ENCODE measurements at places on chromosomes 16 and 17.

DNA sequence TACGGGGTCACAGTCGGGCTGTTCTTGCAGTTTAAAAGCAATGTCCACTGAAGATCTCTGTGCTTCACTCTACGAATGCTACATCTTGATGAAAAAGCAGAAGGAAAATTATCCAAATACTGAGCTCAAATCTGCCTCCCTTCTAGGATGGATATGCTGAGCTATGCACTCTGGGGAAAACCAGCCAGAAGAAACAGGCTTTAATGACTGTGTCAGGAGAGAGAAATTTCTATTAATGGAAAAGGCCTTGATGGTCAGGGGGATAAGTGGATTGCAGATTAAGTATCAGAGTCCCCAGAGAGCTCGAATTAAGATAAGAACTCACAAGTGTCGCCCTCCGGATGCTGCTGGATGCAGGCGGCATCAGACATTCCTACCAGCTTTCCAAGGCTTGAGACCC is 39.6 kb upstream of the RCVRN start:
- DNase-seq, result no peak

GRCh38 chr16:86712158-86713009 is 134.0 kb downstream of the FOXL1 start:
- DNase-seq, result no peak

DNA sequence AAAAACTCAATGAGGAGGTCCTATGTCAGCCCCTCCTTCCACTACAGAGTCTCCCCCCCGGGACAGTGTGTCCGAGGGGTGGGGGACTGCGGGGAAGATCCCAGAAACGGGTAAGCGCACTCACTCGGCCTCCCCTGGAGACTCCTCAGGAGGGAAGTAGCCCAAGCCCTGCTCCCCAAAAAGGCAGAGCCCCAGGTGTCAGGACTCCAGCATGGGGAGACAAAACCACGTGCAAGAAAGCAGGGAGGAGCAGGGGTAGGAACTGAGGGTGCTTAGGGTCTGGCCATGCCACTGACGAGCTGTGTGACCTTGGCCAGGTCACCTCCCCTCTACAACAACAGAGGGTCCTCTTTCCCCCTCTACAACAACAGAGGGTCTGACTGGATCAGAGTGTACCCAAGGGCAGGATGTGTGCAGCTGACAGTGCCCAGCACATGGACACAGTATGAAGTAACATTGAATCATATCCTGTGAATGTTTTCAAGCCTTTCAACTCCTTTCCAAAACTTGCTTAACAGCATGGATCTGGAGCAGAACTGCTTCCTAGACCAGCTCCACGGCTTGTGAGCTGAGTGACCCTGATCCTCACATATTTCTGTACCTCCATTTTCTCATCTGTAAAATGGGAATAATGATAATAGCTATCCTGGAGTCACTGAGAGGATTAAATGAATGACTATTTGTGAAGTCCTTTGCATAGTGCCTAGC is 2.1 kb upstream of the NAGS start:
- DNase-seq, result no peak

GRCh38 chr17:39187152-39187830 is 10.2 kb downstream of the CACNB1 start:
- no peak for DNase-seq

- DNase-seq, result no peak
Observed at GRCh38 chr17:55793272-55793671, 42.4 kb downstream of the PCTP start.

DNA sequence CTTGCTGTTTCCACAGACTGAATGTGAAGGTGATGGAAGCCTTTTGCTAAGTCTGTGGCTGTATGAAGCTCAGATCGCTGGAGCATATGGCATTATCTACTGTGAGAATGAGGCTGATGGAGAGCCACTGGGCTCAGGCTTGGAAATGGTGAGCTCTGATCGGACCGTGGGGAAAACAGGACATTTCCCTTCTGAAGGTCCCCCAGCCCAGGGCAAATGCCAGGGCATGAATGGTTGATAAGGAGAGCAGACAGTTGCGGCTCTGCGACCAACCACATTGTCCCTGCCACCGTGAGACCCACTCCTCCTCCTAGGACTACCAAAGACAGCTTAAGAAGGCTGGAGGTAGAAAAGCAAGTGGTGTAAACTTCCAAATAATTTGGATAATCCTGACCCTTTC is 4.7 kb upstream of the CUEDC1 start:
- DNase-seq, result no peak

- DNase-seq, result no peak
Observed at GRCh38 chr16:66741169-66741900, 10.1 kb downstream of the DYNC1LI2 start.

GRCh38 chr17:5555254-5555653 is 29.1 kb downstream of the NLRP1 start:
- DNase-seq, result no peak

GRCh38 chr16:81321039-81321438 is 6.3 kb downstream of the GAN start:
- no peak for DNase-seq

DNA sequence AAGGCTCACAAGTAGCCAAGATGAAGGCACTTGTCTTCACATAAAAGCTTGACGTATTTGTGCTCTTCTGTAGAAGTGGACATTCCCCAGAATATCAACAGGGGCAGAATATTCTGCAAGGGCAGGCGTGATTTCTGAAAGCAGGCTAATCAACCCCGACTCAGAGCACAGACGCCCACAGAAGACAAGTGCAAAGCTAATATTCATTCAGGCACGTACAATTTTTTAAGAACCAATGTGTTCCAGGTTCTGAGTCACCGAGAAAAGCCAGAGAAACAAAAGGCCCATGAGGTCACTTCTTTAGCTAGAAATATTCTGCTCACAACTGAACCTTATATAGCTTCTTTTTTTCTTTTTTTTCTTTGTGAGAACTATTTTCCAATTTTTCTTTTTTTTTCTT is 121.6 kb downstream of the DNAH9 start:
- no peak for DNase-seq

DNA sequence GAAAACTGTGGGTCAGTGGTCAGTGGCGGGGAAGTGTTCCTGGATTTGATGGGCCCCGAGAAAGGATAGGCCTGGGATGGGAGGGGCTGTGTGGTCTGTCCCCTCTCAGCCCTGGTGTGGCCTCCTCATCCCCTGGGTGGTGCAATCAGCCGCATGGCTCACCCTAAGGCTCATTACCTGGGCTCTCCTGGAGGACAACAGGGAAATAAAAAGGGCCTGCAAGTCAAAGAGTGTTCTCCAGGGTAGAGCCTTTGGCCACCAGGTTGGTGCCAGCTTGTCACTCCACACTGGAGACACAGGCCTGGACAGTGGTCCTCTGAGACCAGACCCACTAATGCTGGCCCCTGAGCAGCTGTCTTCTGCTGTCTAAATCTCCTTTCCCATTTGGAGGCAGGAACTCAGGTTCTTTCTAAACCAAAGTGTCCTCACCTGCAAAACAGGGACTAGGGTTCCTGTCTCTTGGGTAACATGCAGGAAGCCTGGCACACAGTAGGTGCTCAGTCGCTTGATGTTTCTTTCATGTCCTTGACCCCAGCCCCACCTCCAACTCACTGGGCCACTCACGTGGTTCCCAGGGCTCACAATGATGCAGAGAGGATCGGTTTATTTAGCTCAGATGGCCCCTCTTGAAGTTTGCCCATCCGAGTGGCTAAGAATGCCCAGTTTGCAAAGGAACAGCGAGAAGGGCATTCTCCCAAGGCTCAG is 2.4 kb downstream of the NDRG4 start:
- DNase-seq, result no peak

- DNase-seq, result no peak
Observed at GRCh38 chr16:69064124-69064763, 41.2 kb upstream of the HAS3 start.

GRCh38 chr17:45662432-45662831 is 121.7 kb upstream of the CRHR1 start:
- no peak for DNase-seq

DNA sequence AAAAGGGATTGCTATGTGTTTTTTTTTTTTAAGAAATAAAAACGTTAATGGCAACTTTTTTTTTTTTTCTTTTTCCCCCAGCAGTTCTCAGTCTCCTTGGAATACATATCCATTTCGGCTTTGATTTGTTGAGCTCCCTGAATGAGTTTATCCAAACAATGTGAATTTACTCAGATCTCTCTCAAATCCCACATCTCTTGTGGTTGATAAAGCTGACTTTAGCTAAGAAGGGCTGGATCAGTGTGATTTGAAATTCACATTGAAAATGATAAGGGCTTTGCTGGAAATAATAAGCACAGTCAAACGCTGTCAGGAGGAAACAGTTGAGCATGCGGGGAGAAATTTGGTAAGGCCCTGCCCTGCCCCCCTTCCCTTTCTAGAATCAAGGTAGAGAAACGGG is 74.1 kb upstream of the IRX3 start:
- no peak for DNase-seq

DNA sequence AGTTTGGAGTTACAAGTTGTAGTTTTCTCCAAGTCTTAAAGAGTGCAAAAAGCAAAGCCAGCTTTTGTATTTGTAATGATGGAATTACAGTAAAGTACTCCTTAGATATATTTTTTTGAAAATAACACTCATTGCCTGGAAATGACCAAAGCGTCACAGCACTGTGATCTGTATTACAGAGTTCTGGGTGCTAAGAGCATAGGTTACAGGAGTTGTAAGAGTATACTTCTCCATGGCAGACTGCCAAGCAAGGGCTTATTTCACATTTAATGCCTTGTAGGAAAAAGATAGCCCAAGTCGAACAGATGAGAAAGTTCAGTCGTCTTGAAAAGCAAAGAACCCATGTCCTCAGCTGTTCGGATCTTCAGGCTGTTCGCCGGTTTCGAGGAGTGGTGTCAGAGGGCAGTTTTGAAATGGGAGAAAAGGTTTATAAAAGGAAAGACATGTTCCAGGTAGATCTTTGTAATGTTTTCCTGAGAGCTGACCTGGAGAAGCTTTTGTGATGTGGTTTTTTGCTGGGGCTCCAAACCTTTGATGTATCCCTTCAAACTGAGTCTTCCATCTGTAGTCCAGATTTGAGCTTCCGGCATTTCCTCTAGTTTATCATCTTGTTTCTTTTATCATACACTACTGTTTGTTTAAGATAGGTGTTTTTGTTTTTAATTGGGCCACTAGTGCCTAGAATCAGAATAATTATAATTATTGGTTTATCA is 41.3 kb downstream of the ERCC4 start:
- no peak for DNase-seq

DNA sequence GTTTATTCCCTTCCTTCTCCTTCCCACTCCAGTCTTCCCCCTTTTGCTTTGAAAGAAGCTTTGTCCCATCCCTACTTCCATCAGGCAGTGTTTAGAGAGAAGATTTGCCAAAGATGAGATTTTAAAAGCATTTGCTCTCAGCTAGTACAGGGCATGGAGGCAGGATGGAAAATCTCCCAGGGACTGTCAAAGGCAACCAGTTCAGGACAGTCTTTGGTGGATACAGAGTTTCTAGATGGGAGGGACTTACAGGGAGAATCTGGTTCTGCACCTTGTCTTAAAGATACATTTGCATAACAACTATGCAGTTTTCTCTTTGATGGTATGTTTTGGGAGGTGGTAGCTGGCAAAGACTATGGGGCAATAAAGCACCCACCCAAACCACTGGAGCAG is 26.2 kb downstream of the CHD9 start:
- DNase-seq, result no peak

DNA sequence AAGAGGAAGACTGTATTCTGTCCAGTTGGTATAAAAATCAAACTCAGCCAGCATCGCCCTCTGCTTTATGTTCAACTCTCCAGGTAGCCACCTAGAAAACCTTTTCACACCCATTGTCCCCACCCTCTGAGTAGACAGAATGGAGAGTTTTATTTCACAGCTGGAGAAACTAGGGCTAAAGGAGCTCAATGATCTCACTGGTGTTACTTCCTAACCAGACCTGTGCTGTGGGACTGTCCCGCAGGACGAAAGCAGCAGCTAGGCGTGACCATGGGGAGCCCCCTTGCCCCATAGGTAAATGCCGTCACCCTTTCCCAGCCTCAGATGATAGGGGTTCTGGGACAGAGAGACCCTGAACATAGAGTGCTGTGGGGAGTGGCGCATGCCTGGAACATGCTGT is 67.7 kb downstream of the CYLD start:
- no peak for DNase-seq

DNA sequence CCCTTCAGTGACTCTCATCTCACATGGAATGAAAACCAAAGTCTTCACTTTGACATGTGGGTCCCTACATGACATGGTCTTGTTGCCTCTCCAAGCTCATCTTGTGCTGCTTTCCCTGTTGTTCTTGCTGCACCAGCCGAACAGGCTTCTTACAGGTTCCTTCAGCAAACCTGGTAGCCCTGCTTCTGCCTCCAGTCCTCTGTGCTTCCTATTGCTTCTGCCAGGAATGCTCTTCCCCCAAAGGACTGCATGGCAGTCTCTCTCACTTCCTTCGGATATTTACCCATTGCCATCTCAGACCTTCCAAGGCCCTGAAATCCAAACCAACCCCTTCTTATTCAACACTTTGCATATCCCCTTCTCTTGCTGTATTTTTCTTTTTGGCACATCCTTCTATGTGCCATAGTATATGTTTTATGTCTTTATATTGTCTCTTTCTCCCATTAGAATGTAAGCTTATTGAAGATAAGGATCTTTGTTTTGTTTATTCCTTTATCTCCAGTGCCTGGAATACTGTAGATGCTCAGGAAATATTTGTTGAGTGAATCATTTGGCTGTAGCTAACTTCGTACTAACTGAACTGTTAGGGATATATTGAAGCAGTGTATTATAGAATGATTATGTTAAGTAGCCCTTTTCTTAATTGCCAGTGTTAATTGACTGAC is 57.9 kb upstream of the SLC12A3 start:
- no peak for DNase-seq

GRCh38 chr16:58478427-58478826 is 21.5 kb upstream of the NDRG4 start:
- DNase-seq, result no peak

GRCh38 chr16:11274964-11275363 is 1.3 kb downstream of the PRM2 start:
- DNase-seq, result no peak

GRCh38 chr16:72832621-72833248 is 215.2 kb downstream of the ZFHX3 start:
- DNase-seq, result peak; percentile 69

DNA sequence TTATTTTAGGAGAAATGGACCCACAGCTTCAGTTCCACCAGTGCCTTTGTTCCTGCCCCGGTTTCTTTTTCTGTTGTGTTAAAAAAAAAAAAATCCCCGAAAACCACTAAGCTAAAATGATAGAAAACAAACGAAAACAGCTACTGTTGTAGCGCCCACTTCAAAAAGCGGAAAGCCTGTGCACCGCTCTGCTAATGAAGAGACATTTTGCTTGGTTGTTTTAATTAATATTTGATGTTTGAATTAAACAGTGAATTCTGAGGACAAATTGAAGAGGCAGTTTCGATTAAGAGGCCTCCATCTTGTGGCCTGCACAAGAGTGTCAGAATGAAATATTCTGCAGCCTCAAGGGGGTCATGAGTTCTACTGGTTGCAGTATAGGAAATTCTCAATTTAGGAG is 186.7 kb downstream of the RPTOR start:
- DNase-seq, result no peak

Data from stimulated activated CD4-positive, alpha-beta T cell treated with anti-CD3 and anti-CD28 coated beads, Interleukin-4, amount 100 ng/mL, for 24 hours (primary cell).